Suprapubic skin (tissue), 4 donors: ENCODE measurements at places on chromosomes 6 and 20. TPM values are rescaled to one million over a fixed set of nuclear protein-coding genes. Genes with fewer than 3 reads are reported as not detected.

Gene CST4
- total RNA-seq: not detected

Gene RNF144B
- 48.4 TPM for total RNA-seq

Gene MROH8
- total RNA-seq: 4.7 TPM

Gene ZSWIM3
- total RNA-seq: 3.6 TPM

Gene EDN1
- total RNA-seq: 19.6 TPM

Gene DEFB132
- not detected for total RNA-seq

GRCh38 chr20:33602826-33603590, 59.1 kb upstream of the C20orf144 start:
- no peak for DNase-seq

GRCh38 chr6:43916924-43917877, 147.2 kb downstream of the VEGFA start:
- no peak for DNase-seq

GRCh38 chr6:163751032-163751525, 336.6 kb downstream of the QKI start:
- DNase-seq: no peak

GRCh38 chr20:59087829-59088433, 45.3 kb upstream of the PRELID3B start:
- peak; percentile 89 for DNase-seq

DNA sequence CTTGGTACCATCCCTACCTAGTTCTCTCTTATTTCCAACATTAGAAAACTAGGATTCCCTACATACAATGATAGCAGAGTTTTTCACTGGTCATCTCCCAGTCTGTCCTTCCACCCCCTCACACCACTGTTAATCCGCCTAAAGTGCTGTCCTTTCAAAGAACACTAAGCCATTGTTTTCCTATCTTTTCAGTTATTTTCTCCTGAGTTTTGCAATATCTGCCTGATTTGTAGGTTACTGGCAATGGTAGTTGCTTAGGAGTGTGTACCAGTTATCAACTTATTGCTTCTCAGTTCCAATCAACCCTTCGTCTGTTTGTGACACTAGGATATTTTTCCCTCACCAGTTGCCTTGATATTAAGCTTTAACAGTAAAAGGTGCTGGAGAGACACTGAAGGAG, 135.0 kb downstream of the EPM2A start:
- no peak for DNase-seq

DNA sequence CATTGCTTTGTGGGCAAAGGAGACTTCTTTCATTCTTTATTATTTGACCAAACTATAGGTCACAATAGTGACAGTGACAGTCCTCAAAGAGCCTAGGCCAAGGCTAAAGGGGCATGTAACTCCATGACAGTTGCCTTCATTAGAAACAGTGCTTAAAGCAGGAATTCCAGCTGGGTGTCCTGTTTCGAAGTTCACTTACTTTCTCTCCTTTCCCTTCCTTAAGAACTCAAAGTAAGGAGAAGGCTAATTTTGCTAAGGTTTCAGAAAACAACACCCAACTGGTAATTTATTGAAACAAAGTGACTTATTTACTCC, 48.1 kb upstream of the HEY2 start:
- DNase-seq: no peak

- no peak for DNase-seq
Observed at GRCh38 chr6:96743496-96743895, 93.8 kb downstream of the GPR63 start.

- no peak for DNase-seq
Observed at GRCh38 chr6:157990321-157991066, 8.8 kb downstream of the SYNJ2 start.

- no peak for DNase-seq
Observed at GRCh38 chr6:41647061-41647511, 8.8 kb downstream of the MDFI start.

GRCh38 chr6:113558966-113559365, 298.2 kb upstream of the MARCKS start:
- no peak for DNase-seq

- DNase-seq: no peak
Observed at GRCh38 chr20:10560686-10561085, 113.1 kb downstream of the JAG1 start.

DNA sequence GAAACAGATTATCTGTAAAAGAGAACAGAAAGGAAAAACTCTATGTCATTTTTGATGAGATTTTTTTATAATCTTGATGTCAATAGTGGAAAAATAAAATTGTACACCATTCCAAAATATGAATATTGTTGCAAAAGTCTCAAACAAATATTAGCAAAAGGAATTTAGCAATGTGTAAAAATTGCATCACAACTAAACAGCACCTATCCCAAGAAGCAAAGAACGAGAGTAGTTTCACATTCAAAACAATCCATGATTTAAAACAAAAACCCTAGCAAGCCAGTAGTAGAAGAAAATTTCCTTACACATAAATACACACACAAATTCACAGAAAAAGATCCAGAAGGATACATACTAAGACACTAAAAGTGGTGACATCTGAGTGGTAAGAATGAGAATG, 38.4 kb downstream of the LCA5 start:
- no peak for DNase-seq

DNA sequence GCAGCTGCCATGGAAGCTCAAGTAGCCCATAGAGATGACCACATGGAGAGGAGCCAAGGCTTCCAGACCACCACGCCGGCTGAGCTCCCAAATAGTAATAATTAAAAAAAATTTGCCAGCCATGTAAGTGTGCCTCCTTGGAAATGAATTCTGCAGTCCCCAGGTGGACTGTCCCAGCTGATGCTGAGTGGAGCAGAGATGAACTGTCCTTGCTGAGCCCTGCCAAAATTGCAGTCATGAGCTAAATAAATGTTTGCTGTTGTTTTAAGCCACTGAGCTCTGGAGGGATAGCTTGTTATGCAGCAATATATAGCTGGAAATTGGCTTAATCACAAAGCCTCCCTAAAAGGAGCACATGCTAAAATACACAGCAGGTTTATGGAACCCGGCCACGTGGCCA, 55.6 kb upstream of the SNRPB2 start:
- DNase-seq: no peak

DNA sequence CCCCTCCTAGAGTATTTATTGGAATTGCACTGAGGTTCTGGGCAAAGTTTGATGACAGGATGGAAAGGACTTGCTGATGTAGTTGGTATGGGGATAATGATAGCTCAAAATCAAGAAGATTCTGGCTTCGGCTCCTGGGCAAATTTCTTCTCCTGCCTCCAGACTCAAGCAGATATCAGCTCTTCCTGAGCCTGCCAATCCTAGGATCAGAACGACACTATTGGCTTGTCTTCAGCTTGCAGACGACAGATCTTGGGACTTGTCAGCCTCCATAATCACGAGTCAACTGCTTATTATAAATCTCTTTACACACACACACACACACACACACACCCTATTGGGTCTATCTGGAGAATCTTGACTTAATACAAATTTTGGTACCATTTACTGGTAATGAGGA, 131.1 kb downstream of the PREX1 start:
- DNase-seq: no peak

GRCh38 chr6:105740946-105741645, 338.2 kb upstream of the PREP start:
- DNase-seq: no peak

GRCh38 chr6:246352-246751, 45.9 kb upstream of the DUSP22 start:
- DNase-seq: no peak

- DNase-seq: no peak
Observed at GRCh38 chr6:32046450-32047083, 8.4 kb downstream of the CYP21A2 start.

GRCh38 chr6:66533921-66534404, 826.9 kb upstream of the EYS start:
- no peak for DNase-seq
